Naive thymus-derived CD4-positive, alpha-beta T cell (primary cell): ENCODE measurements at places on chromosomes 6 and 20.

GRCh38 chr6:149457316-149457884 is 27.4 kb downstream of the ZC3H12D start:
- peaks cover 21% of the 10 kb centered on the region for H3K36me3 ChIP-seq
- no peak overlapping the region for H3K27ac ChIP-seq
- H3K27me3 ChIP-seq, result no peaks in the 10 kb centered on the region
- no peak for DNase-seq
- H3K4me3 ChIP-seq, result no peak overlapping the region
- no peaks in the 10 kb centered on the region for H3K4me1 ChIP-seq

- no peaks in the 10 kb centered on the region for H3K4me1 ChIP-seq
- no peaks in the 10 kb centered on the region for H3K36me3 ChIP-seq
- H3K27me3 ChIP-seq, result no peaks in the 10 kb centered on the region
- no peak for DNase-seq
These were observed 55.8 kb downstream of the TMEM200A start for GRCh38 chr6:130421585-130421984.

DNA sequence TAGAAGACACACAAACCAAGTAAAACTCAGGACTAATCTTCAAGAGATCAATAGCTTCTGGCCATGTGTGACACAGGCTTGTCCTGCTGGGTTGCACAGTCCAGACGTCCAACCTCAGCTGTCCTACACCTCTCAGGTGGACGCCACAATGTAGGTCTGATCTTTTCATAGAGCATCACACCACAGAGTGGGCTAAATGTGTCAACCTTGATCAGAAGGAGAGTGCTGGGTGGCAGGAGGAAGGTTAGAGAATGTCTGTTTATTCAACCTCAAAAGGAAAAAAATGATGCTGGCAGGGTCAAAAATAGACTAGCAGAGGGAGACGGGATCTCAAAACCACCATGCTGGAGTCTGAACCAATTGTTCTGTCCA is 41.7 kb downstream of the GFOD1 start:
- no peak overlapping the region for H3K4me3 ChIP-seq
- H3K27me3 ChIP-seq, result no peaks in the 10 kb centered on the region
- DNase-seq, result no peak
- no peaks in the 10 kb centered on the region for H3K4me1 ChIP-seq
- H3K36me3 ChIP-seq, result no peaks in the 10 kb centered on the region

- H3K36me3 ChIP-seq, result peaks cover 14% of the 10 kb centered on the region
- H3K4me3 ChIP-seq, result no peak overlapping the region
- no peaks in the 10 kb centered on the region for H3K27me3 ChIP-seq
- peaks cover 18% of the 10 kb centered on the region for H3K4me1 ChIP-seq
These were observed 2.7 kb downstream of the CSTF1 start for GRCh38 chr20:56395166-56395565.

DNA sequence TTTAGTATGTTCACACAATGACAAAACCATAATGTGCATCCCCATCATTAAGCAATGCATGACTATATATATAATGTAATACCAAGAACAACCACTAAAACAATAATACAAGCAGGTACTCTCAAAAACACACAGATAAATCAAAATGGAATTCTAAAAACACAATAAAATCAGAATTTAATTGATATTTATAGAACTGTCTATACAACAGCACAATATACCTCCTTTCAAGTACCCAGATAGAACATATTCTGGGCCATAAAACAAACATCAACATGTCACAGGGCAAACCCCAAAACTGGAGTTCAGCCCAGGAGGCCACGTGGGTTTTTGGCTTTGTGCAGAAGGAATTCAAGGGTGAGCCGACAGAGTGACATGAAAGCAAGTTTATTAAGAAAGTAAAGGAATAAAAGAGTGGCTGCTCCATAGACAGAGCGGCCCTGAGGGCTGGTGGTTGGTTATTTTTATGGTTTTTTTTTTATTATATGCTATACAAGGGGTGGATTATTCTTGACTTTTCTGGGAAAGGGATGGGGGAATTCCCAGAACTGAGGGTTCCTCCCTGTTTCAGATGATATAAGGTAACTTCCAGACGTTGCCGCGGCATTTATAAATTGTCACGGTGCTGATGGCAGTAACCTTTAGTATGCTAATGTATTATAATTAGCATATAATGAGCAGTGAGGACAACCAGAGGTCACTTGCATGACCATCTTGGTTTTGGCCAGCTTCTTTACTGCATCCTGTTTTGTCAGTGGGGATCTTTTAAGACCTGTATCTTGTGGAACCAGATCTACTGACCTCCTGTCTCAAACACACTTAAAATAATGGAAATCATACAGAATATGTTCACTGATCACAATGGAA is 5.6 kb downstream of the RAB23 start:
- H3K36me3 ChIP-seq, result no peaks in the 10 kb centered on the region
- H3K27ac ChIP-seq, result no peak overlapping the region
- no peaks in the 10 kb centered on the region for H3K27me3 ChIP-seq
- peaks cover 21% of the 10 kb centered on the region for H3K4me1 ChIP-seq
- H3K4me3 ChIP-seq, result no peak overlapping the region
- no peak for DNase-seq

DNA sequence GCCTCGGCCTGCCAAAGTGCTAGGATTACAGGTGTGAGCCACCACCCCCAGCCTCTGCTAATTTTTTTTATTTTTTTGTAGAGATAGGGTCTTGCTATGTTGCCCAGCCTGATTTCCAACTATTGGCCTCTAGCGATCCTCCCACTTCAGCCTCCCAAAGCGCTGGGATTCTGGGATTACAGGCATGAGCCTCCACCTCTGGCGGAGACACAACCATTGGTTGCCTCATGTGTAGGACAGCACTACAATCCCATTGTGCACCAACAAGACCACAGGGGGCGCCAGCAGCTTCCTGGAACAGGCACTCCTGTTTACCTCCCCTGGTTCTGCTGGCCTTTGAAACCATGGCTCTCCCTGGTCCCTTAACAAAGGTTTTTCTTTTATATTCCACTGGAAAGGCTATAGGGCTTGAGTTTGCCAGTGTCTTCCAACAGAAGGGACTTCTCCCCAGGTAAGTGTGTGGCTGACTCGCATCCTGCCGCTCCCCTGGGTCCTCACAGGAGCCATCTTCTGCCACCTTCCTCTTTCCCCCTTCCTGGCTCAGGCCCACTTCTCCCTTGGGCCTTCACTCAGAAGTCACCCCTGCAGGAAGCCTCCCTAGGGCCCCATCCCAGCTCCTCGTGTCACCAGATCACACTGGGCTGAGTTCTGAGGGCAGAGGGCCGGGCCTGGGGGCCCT is 39.2 kb upstream of the TLDC2 start:
- no peak overlapping the region for H3K27ac ChIP-seq
- no peaks in the 10 kb centered on the region for H3K27me3 ChIP-seq
- no peak for DNase-seq

DNA sequence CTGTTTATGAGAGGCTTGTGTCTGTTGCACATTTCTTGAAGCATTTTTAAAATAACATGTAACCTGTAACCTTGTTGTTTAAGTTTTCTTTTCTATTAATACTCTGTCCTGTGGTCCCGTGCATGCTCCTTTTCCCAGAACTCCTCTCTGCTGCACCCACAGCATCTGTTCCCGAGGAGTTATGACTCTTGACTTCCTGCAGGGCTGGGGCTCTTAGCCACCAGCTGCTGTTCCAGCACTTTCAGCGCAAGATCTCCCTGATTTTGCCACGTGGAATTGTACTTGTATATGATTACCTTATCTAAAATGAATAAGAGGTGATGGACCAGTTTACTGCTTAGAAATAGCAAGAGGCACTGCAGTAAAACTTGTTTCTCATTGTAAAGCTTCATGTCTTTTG is 150.6 kb downstream of the QKI start:
- H3K27me3 ChIP-seq, result no peaks in the 10 kb centered on the region
- H3K36me3 ChIP-seq, result no peaks in the 10 kb centered on the region

DNA sequence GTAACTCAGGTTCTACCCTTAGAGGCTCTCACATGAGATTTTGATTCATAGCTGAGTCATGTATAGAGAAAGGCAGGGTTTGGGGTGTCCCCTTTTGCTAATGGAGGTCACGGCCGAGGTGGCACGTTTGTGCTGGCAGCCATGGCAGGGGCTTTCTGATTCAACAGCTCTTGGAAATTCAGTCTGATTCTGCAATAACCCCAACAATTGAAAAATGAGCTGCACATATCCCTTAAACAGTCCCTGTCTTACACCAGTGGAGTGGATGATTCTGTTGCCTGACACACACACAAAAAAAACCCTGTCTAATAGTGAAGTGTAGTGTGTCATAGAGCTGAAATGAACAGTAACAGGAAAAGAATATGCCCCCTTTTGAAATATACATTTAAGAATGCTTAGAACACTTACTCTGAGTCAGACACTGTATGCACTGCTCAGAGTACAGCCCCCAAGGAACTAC is 40.4 kb upstream of the ARG1 start:
- peak overlapping the region; percentile 51 for H3K27ac ChIP-seq
- H3K27me3 ChIP-seq, result no peaks in the 10 kb centered on the region
- no peaks in the 10 kb centered on the region for H3K36me3 ChIP-seq
- DNase-seq, result no peak

DNA sequence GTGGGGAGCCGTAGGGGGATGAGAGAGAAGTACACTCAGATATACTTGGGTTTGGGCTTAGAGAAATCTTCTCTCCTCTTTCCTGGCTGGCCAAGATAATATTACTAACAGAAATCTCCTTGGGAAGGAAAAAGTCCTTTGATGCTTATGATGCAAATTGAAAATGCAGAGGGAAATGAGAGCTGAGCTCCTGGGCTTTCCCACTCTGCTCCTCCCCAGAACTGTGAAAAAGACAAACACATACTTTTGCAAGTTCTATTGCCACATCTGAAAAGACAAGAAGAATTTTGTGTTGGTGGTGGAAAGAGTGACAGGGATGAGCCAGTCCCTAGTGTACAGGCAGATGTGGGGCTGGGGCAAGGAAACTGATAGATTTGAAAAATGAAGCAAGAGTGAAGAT is 185.9 kb downstream of the ANKRD60 start:
- H3K27me3 ChIP-seq, result no peaks in the 10 kb centered on the region
- H3K27ac ChIP-seq, result no peak overlapping the region

- no peaks in the 10 kb centered on the region for H3K36me3 ChIP-seq
- no peaks in the 10 kb centered on the region for H3K27me3 ChIP-seq
- no peak overlapping the region for H3K27ac ChIP-seq
- H3K4me1 ChIP-seq, result no peaks in the 10 kb centered on the region
- DNase-seq, result no peak
These were observed 9.8 kb downstream of the PGM3 start for GRCh38 chr6:83183082-83183828.

DNA sequence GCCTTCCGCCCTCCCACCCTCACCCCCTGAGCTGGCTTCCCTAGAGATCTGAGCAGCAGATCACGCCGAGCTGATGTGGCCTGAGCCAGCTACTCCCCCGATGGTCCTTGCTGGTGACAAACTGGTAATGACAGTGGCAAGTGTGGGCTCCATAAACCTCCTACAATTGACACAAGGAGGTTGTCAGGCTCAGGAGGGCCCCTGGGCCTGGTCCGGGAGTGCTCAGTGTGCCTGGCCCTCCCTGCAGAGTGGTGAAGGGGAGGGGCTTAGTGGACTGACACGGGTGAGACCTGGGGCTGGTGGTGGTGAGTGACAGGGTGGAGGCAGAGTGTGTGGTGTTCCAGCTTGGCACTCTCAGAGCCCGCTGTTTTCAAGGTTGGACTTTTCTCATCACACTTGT is 22.6 kb upstream of the MPC1 start:
- H3K36me3 ChIP-seq, result no peaks in the 10 kb centered on the region
- no peak for DNase-seq
- no peaks in the 10 kb centered on the region for H3K27me3 ChIP-seq
- H3K4me1 ChIP-seq, result peaks cover 4% of the 10 kb centered on the region
- no peak overlapping the region for H3K4me3 ChIP-seq

- DNase-seq, result no peak
- no peaks in the 10 kb centered on the region for H3K4me1 ChIP-seq
- no peak overlapping the region for H3K4me3 ChIP-seq
- no peak overlapping the region for H3K27ac ChIP-seq
- H3K36me3 ChIP-seq, result no peaks in the 10 kb centered on the region
These were observed 143.2 kb downstream of the MBOAT1 start for GRCh38 chr6:20069021-20069522.

GRCh38 chr6:159508931-159509330 is 184.1 kb downstream of the SOD2 start:
- H3K4me3 ChIP-seq, result no peak overlapping the region
- no peaks in the 10 kb centered on the region for H3K4me1 ChIP-seq
- DNase-seq, result no peak
- no peaks in the 10 kb centered on the region for H3K27me3 ChIP-seq

GRCh38 chr20:34365765-34366213 is 2.7 kb downstream of the ITCH start:
- H3K27me3 ChIP-seq, result no peaks in the 10 kb centered on the region
- no peaks in the 10 kb centered on the region for H3K36me3 ChIP-seq
- no peak overlapping the region for H3K27ac ChIP-seq
- no peak for DNase-seq

DNA sequence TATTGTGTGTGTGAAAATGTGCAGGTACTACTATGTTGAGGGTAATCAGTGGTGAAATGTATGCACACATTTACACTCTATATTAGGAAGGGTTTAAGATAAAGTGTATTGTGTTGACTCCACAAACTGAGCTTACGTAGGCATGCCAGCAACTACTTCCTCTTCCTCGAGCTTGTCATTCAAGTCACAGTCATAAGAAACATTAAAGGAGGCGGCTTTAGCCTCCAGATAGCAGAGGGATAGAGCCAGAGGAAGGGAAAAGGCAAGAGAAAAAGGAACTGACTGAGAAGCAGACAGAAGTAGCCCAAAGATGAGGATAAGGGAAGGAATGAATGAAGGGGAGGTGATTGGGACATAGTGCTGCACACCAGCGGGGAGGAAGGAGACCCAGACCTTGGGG is 55.2 kb downstream of the SMLR1 start:
- DNase-seq, result no peak
- no peaks in the 10 kb centered on the region for H3K27me3 ChIP-seq
- H3K27ac ChIP-seq, result no peak overlapping the region
- H3K4me3 ChIP-seq, result no peak overlapping the region

- no peaks in the 10 kb centered on the region for H3K36me3 ChIP-seq
- H3K27ac ChIP-seq, result no peak overlapping the region
- H3K4me3 ChIP-seq, result no peak overlapping the region
- H3K4me1 ChIP-seq, result no peaks in the 10 kb centered on the region
- no peak for DNase-seq
These were observed 111.8 kb downstream of the EDN3 start for GRCh38 chr20:59412181-59412580.

DNA sequence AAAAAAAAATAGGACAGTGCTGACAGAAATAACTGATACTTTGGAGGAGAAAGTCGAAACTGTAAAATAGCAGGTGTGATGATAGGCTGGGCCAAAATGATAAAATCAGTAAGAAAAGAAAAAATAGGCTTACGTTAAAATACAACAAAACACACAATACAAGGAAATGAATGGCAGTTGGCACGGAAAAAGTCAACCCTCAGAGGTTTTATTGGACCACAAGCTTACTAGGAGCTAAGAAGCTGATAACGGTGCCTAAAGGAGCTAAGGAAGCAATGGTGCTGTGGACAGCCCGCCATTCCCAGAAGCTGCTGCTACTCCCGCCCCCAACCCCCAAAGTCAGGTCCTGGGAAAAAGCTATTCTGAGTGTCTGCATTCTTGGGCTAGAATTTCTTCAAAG is 55.9 kb upstream of the RNF146 start:
- DNase-seq, result no peak
- H3K4me3 ChIP-seq, result no peak overlapping the region
- H3K27me3 ChIP-seq, result no peaks in the 10 kb centered on the region
- H3K27ac ChIP-seq, result no peak overlapping the region
- H3K36me3 ChIP-seq, result no peaks in the 10 kb centered on the region
